ENCODE measurements at places on chromosomes 3 and 15. TPM values are rescaled to one million over a fixed set of nuclear protein-coding genes. Genes with fewer than 3 reads are reported as not detected.

Gene CCR4
- total RNA-seq, result not detected

DNA sequence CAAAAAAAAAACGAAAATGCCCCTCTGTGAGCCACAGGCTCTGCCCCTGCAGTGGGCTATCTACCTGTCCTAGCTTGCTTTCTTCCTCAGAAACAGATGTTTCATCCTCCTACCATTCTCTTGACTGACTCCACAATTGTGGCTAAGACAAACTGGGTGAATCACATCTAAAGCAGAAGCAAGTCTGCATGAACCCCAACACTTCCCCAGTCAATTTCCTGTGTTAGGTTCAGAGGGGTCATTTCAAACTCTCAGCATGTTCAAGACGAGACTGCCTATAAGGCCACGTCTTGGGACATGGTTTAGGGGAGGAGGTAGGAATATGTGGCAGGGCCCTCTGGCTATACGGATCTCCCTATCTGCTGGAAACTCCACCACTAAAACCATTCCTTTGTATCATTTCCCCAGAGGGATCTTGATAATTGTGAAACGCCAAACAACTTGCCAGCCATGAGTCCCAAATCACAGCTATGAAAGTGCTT lies 28.6 kb upstream of the ANKDD1A start:
- DNase-seq, result no peak

DNA sequence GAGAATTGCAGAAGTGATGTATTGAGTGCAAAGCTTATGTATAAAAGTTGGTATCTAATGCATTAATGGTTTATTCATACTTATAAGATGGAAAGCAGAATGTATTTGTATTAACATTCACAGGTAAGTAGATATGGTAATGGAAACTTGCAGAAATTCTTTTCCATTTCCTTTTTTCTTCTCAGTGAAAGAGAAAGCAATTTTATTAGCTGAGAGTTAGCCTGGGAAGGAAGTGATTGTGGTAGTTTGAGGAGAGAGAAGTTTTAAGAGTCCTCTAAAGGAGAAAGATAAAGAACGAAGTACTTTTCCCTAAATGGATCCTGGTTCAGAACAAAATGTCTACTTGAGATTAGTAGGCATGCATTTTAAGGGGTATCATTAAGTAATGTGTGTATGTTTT lies 60.1 kb upstream of the OSTN start:
- no peak for DNase-seq

DNA sequence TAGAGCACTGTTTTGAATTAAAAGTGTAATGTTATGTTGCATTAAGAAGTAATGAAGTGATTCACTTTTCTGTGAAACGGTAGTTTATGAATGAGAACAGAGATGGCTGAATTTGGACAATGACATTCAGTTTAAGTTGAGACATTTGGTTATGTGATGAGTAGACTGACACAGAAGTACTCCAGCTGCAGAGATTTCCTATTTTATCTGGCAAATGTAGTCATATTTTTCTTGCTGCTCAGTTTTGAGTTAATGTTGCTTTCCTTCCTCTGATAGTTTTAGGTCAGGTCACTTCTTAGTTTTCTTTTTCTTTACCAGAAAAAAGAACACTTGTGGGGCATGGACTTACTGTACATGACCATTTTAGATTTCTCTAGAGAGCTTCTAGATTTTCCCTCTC lies 51.2 kb downstream of the ASB7 start:
- no peak for DNase-seq

DNA sequence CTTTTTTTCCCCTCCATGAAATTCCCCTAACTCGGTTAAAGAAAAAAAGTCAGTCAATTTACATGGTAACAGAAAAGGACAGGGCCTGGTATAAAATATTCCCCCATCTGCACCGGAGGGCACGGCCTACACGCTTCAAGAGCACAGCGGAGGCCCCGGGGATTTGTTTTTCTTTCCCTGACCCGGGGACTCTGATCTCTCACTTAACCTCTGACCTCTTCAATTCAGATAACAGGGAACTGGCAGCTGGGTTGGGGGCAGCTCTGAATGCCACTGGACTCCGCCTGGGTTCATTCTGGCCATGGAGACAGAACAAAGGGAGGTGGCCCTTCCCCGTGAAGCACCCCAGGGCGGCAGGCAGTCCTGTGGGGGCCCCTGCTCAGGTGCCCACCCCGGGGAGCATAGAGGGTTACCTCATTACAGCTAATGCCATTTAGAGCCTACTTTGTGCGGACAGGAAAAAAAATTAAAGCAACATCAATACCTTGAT lies 257.5 kb downstream of the SHQ1 start:
- no peak for DNase-seq

- DNase-seq, result no peak
Observed at GRCh38 chr3:190486533-190486864, 27.4 kb upstream of the IL1RAP start.

DNA sequence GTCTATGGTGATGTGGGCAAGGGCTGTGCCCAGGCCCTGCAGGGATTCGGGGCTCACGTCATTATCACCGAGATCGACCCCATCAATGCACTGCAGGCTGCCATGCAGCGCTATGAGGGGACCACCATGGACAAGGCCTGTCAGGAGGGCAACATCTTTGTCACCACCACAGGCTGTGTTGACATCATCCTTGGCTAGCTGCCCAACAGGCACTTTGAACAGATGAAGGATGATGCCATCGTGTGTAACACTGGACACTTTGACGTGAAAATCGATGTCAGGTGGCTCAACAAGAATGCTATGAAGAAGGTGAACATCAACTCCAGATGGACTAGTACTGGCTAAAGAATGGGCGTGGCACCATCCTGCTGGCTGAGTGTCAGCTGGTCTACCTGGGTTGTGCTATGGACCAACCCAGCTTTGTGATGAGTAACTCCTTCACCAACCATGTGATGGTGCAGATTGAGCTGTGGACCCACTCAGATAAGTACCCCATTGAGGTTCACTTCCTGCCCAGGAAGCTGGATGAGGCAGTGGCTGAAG lies 6.1 kb upstream of the USP8 start:
- DNase-seq, result peak; percentile 7

DNA sequence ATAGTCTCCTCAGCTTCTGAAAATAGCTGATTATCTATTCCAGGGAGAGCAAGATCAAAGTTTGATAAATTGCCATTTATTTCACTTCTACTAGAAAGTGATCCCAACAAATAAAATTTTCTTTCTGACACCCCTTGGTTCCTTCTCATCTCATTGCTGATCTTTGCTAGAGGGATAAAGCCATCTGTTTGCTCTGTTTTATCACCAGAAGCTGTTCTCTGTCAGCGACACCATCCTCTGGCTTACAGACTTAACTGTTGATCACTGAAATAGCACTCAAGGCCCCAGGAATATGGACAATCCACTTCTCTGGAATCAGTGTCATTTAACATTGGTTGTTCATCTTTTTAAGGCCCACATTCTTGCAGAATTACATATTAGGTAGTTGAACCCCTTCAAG lies 219.0 kb downstream of the LSAMP start:
- no peak for DNase-seq

DNA sequence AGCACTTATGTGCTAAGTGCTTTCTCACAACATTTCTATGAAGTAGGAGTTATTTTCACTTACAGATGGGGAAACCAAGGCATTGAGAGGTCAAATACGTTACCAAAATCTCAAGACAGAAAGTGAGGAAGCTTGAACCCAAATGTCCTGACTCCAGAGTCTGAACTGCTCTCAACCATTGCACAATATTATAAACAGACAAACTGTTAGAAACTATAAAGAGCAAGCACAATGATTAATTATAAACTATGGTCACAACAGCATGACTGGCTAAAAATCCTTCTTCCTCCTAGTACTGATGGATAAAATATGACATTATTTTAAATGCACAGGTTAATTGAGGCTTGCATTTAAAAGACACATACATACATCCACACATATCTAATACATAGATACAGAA lies 77.9 kb upstream of the ASB14 start:
- no peak for DNase-seq
